Breast epithelium (tissue), 4 donors: ENCODE measurements at places on chromosomes 2 and 18. TPM values are rescaled to one million over a fixed set of nuclear protein-coding genes. Genes with fewer than 3 reads are reported as not detected.
A peak's percentile ranks its signal among the peaks of the same experiment; 100 is the strongest.

GCG gene
- total RNA-seq = not detected

- no peak overlapping the region for H3K4me3 ChIP-seq
- H3K27me3 ChIP-seq = no peaks in the 10 kb centered on the region
- no peak for DNase-seq
- H3K4me1 ChIP-seq = no peaks in the 10 kb centered on the region
- H3K27ac ChIP-seq = no peak overlapping the region
Observed at GRCh38 chr2:10668402-10669012, 21.3 kb downstream of the NOL10 start.

SERPINB5 gene
- total RNA-seq = 12.6 TPM

- H3K36me3 ChIP-seq = no peaks in the 10 kb centered on the region
- DNase-seq = no peak
- no peak overlapping the region for H3K4me3 ChIP-seq
- H3K4me1 ChIP-seq = peaks cover 10% of the 10 kb centered on the region
- H3K27ac ChIP-seq = no peak overlapping the region
Observed at GRCh38 chr2:120219291-120219690, 3.9 kb downstream of the TMEM185B start.

DNA sequence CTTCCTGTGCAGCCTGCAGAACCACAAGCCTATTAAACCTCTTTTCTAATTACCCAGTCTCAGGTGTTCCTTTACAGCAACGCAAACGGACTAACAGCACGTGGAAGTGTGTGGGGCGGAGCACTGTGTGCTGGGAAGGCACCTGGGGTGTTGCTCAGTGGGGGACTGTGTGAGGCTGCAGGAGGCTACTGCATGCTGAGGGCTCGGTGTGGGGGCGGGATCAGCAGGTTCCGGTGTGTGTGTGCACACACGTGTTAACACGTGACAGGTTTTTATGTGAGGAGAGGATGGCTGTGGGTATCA, 58.9 kb downstream of the ANKMY1 start:
- no peaks in the 10 kb centered on the region for H3K27me3 ChIP-seq
- no peak overlapping the region for H3K4me3 ChIP-seq
- H3K27ac ChIP-seq = no peak overlapping the region
- H3K36me3 ChIP-seq = no peaks in the 10 kb centered on the region

TXNDC2 gene
- 0.16 TPM for total RNA-seq

DNA sequence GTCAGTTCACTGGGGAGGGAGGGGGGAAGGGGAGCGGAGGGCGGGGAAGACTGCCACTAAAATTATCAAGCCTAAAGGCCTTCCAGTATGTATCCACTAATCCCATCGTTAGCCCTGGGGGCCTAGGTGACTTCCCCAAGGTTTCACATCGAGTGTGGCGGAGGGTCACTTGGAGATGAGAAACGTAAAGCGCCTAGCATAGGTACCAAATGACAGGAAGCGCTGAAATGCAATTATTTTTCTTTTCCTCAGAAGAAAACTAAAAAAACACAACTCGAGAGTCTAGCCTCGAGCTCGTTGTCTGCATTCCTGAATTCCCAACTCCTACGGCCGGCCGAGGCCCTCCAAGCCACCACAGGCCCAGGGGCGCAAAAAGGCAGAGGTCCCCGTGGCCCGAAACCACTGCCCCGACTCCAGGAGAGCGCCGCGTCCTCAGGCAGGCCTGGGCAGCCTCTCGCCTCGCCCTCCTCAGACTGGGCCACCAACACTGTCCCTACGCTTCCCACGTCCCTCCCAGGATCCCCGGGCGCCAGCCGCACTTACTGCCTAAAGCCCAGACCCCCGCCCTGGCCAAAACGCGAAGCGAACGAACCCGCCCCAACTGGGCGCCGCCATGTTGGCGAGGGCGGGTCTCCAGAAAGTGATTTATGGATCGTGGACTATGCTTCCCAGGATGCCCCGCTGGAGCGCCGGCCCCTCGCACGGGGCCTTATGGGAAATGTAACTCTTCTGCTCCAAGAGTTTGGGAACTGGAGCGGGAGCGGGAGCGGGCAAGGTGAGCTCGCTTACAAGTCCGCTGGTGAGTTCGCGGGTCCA, at the start of gene USP40:
Gene USP40 (minus strand): TSS at position 642 of the 816 bp plus-strand sequence. CDS start 1,228 bp downstream, outside the sequence.
- no peaks in the 10 kb centered on the region for H3K27me3 ChIP-seq
- H3K4me1 ChIP-seq = no peaks in the 10 kb centered on the region
- peak; percentile 80 for DNase-seq
- peak within 1 kb of the TSS; percentile 96 for H3K27ac ChIP-seq

DNA sequence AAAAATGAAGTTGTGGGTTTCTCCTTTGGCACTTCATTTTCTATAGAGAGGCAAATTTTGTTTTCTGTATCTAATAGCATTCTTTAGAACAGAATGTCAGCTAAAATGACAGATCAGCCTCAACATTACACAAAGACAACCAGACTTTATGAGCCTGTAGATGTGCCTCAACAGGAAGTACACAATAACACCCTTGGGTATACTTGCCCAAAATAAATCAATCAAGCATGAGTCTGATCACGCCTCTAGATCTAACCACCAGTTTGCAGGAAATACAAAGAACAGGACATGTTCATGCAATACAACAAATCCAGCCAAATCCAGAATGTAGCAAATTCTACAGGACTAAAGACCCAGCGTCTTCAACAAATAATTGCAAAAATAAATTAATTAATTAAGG, 11.2 kb upstream of the DAPL1 start:
- no peaks in the 10 kb centered on the region for H3K4me1 ChIP-seq
- DNase-seq = no peak
- H3K36me3 ChIP-seq = no peaks in the 10 kb centered on the region
- H3K27me3 ChIP-seq = no peaks in the 10 kb centered on the region
- no peak overlapping the region for H3K4me3 ChIP-seq
